CD8-positive, alpha-beta memory T cell (primary cell): ENCODE measurements at places on chromosomes 3 and 15. TPM values are rescaled to one million over a fixed set of nuclear protein-coding genes. Genes with fewer than 3 reads are reported as not detected.

DNA sequence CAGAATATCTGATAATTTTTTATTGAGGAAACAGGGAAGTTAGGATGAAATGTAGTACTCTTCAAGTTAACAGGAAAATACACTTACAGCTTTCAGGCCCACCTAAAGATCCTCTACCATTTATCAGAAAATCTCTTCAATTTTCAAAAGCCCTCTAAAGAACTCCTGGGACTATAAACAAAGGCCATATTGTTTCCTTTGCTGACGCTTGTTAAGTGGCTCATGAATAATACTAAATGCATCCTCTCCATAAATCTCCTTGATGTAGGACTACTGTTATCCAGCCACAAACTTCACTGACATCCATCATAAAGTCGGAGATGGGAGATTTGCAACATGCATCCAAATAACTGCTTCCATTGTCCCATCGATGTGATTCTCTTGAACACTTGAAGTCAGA, 326.5 kb downstream of the ZIC1 start:
- no peak for DNase-seq

DNA sequence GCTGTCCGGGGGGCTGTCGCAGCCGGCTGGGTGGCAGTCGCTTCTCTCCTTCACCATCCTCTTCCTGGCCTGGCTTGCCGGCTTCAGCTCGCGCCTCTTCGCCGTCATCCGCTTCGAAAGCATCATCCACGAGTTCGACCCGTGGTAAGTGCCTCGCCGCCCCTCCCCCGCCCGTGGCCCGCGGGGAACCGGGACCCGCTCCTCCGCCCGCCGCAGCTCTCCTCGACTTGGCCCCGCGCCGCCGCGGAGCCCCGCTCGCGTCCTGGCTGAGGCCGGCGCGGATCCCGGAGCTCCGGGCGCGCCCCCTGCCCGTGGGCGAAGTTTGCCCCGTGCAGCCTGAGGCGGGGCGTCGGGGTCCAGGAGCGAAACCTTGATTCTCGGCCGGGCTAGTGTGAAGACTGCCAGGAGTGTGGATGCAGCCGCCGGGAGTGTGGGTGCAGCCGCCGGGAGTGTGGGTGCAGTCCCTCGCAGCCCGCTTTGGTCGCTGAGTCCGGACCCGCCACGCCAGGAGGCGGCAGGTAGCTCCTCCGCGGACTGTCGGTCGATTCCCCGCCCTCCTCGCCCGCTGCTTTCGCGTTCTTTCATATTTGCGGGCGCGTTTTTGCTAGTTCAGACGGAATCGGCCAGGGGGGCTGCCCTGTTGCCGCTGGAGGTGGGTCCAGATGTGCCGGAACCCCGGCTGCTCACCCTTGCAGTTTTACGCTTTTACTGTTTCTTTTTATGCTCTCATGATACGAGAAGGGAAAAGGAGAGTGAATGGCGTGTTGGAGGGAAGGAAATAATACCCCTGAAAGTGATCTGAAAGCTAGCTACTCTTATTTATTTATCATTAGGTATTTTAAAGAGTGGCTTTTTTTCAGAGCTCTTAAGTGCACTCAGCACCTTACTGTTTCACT, 692 bp downstream of the STT3B start:
- DNase-seq: peak; percentile 79

- no peak for DNase-seq
Measured at GRCh38 chr15:50758712-50759205, 6.7 kb downstream of the SPPL2A start.

- DNase-seq: no peak
Measured at GRCh38 chr3:106013971-106014370, 145.2 kb upstream of the CBLB start.

The KLHDC8B gene
- total RNA-seq: 4.1 TPM

The IL17RB gene
- total RNA-seq: 2.1 TPM

DNA sequence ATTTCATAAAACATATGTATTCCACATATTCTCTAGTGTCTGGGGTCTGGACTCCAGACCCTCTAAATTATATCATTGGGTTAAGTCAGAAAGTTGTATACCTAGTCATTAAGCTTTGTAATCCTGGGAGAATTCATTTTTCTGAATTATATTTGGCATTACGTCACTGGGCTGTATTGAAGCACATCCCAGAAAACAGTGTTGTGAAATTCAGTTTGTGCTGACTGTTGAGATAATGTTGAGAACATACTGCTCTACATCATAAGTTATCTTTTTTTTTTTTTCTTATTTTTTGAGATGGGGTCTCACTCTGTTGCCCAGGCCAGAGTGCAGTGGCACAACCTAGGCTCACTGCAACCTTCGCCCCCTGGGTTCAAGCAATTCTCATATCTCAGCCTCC, 153.1 kb upstream of the STT3B start:
- no peak for DNase-seq

GRCh38 chr3:32198714-32199113, 39.8 kb upstream of the CMTM8 start:
- DNase-seq: no peak

DNA sequence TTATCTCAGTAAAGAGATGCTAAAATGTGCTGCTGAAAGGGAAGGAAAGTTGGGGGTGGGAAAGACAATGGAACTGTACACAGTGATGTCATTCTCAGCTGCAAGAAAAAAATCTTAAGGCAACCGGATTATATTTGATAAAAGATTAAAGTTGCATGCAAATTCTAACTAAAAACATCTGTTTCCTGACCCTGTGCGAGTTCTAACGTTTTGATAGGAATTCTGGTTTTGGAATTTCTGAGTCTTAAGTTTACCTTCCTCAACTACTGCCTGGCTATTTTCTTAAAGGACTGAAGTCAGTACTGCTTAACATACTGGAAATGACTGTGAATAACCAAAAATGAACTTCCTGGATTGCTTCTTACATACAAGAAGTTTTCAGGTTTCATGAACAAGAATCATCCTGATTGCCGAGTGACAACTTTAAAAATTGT, 115.5 kb downstream of the SLC25A26 start:
- DNase-seq: no peak

The FRMD5 gene
- total RNA-seq: 0.28 TPM

- no peak for DNase-seq
Measured at GRCh38 chr3:148360051-148360450, 337.7 kb upstream of the AGTR1 start.

GRCh38 chr3:174363256-174363655, 495.9 kb upstream of the NAALADL2 start:
- no peak for DNase-seq

DNA sequence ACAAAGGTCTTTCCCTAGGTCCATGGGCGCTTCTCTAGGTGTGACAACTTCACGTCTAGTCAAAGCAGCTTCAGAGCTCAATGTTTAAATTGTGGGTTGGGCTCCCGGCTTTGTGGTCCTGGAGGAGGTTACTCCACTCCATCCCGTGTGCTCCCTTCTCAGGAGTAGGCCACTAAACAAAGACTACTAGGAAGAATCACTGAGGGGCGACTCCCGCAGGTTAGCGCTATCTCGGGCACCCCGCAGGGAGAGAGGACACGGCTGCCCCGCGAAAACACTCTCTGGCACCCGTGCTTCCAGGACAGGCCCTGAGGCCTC, 500 bp downstream of the PARP6 start:
- no peak for DNase-seq

GRCh38 chr15:94231723-94232468, 535 bp downstream of the MCTP2 start:
- DNase-seq: no peak

The P2RY1 gene
- 0.18 TPM for total RNA-seq

- DNase-seq: no peak
Measured at GRCh38 chr3:100603469-100603868, 5.9 kb upstream of the ADGRG7 start.

- no peak for DNase-seq
Measured at GRCh38 chr15:58081456-58081855, 15.9 kb upstream of the ALDH1A2 start.

The SAMD7 gene
- not detected for total RNA-seq

DNA sequence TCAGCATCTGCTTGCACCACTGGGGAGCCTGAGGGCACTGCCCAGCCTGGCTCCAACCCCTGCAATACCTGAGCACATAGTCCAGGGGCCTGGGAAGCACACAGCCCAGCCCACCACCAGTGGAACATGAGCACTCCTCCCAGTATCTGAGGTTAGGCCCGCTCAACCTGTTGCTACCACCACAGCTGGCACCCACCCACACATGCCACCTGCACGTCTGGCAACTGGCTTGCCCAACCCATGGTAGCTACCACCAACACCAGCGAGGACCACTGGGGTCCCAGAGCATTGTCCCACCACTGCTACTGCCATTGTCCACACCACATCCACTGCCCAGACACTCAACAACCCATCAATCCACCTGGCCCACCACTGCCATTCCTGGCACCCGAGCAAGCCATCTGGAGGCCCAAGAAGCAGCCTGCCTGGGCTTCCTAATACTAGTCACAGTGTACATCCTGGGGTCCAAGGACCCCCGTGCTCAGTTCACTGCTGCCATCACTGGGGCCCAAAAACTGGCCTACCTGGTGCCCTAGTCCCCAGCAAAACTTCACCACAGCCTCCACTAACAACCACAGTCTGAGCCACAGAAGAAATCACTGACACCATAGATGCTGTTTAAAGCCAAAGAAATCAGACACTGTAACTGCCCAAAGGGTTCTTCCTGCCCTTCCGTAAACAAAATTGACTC, 62.1 kb upstream of the TBC1D23 start:
- no peak for DNase-seq

The UBR1 gene
- total RNA-seq: 29.7 TPM
